ENCODE measurements at places on chromosomes 3 and 15.

- DNase-seq, result no peak
Measured at GRCh38 chr3:150936693-150937092, 31.5 kb upstream of the MINDY4B start.

GRCh38 chr3:150636258-150636657, 33.1 kb downstream of the SELENOT start:
- DNase-seq, result no peak

DNA sequence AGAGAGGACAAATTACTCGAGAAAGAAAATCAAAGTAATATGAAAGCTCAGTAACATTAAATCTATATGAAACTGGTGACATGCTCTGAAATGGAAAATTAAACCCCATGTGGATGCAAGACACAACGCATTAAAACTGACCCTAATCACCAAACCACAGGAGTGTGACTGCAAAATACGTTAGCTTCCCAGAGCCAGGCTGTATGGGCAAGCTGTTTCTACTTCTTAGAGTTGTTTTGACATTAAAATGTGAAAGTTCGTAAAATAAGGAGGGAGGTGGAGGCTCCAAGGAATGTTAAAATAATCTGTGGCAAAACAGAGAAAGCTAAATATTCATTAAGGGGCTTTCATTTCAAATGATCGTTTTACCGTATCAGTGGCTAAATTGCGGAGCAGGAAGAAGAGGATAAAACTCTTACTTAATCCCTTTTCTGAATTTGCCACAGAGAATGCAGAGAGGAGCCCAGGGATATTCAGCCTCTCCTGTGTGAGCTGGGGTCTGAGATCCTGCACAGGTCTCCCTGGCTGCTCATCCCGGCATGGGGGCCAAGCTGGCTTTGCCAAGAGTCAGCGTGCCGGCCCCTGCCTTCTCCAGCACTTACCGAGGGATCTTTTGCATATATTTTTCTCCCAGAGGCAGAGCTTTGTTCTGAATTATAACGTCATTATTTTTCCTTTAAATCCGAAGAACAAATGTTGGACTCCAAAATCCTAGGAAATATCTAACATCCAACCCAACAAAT, 239.8 kb upstream of the THBS1 start:
- no peak for DNase-seq

DNA sequence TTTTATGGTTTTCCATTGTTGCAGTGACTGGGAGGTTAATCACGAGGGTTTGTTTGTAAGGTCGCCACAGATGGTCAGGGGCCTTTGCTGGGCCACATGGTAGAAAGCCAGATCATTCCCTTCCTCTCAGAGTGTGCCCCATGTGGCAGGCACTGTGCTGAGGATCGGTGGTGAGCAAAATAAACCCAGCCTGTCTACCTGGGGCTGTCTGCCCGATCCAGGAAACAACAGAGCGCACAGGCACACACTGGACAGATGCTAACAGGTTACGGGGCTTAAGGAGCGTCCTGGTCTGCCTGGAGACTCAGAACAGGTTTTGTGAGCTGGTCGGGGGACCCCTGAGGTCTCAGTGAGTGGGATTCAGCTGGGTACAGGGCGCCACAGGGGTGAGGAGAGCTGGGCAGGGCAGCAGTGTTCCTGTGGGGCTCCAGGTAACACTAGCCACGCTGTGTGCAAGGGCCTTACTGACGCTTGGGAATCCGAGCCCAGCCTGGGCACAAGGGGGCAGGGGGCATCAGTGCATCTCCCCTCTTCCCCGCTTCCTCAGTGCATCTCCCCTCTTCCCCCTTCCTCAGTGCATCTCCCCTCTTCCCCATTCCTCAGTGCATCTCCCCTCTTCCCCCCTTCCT, 136.4 kb downstream of the DNAJB8 start:
- no peak for DNase-seq

GRCh38 chr15:64213646-64214045, 50.8 kb upstream of the PPIB start:
- no peak for DNase-seq

DNA sequence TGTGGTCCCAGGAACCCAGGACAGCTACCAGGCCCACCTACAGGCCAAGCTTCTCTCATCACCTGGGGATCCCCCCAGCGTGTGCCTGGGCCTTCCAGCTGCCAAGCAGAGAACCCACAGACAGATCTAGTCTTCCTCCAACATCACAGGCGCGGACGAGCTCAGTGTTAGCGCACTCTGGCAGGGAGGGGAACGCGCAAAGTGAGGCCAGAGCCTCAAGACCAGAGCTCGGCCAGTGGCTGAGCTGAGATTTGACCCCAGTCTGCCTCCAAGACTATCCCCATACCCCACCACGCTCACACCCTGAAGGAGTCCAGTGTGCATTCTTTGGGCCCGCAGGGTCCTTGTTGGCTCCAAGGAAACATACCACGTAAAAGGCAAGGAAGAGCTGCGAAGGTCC, 5.1 kb downstream of the MFGE8 start:
- DNase-seq, result no peak

Measured in hematopoietic multipotent progenitor cell treated with erythropoietin and hydrocortisone succinate and interleukin-3 and kit ligand, for 6 days (in vitro differentiated cells).